ENCODE measurements at places on chromosomes 7 and 10.

DNA sequence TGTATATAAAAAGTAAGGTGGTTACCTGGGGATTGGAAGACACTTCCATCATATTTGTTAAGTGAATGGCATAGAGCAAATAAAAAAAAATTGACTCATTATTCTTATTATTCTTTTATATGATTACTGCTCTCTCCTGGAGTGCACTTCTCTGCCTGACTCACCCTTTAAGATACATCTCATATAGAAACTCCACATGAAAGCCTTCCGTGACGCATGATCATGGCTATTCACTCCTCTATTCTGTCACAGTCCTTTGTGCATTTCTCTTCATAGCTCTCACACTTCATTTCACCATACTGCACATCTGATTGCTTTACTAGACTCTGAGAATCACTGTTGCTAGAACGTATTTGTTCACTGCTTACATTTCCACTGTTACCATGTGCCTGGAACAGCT is 597.3 kb downstream of the CNTNAP2 start:
- no peak for DNase-seq

DNA sequence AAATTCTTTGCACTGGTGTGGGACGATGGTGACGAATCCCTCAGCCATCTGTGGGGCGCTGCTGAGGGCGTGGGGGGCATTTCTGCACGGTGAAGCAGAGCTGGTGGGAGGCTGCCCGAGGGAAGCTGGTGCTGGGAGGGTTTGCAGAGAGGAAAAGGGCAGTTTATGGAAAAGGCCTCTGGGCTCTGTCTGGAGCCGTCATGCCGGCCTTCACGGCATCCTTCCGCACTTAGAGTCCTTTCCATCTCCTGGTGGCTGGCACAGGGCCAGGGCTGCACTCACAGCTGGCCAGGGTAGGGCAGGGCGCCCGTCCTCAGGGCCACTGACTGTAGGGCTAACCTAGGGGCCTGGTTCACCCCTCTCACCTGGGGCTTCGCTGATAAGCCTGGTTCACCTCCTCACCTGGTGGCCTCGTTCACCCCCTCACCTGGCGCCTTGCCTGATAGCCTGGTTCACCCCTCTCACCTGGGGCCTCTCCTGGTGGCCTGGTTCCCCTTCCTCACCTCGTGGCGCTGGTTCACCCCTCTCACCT is 598 bp upstream of the AMZ1 start:
- no peak for DNase-seq

DNA sequence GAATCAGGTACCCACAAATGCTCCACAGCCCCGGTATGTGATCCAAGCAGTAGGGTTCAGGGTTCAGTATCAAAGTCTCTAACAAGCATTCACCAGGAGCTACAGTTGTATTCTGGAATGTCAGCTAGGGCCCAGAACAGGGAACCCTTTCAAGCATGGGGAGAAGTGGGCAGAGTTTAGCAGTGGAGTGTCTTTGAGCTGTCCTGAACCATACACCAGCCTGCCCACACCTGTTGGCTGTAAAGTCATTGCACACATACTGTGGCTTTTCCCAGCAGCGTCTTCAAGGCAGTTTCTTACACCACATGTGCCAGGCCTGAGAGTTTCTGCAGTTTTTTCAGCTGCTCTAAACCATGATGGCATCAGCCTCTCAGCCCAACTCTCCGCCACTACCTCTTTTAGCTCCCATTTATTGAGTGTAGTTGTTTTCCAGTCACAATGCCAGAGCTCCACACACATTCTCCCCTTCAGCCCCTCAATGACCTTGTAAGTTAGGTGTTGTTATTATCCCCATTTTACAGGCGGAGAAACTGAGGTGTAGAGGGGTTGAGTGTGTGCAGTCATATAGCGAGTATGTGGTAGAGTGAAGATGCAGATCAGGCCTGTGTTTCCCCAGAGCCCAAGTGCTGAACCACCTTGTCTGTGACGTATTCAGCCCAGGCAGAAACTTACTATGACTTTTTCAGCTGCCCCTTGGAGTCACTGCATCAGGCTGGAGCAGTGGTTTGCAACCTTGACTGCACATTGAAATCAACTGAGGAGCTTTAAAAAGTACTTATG is 83.1 kb downstream of the CHN2 start:
- DNase-seq: no peak

DNA sequence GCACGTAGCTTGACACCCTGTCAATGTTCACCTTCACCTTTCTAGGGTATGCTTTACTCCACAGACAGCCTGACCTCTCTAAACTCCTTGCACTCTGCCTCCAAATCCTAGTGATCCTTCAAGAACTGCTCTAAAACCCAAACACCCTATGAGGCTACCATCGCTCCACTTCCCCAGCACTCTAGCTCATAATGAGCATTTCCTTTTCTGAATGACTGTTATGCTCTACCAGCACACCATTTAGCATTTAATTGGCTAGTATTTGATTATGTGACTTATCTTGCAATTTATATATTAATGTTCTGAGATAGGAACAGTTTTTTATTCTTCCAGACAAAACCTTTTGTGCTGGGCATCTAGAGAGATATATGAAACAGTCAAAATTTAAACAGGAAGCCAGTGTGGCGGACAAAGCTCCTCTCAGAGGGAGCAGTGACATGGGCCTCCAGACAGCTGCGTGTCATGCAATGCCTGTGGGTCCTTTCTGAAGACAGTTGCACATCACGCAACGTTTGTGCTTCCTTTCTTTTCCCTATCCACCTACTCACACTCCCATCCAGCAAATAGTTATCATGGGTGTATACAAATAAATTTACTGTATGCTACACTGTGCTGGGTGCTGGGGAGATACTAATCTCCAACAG is 86.3 kb downstream of the ALOX5 start:
- no peak for DNase-seq
